ENCODE measurements at places on chromosomes 7 and 10.
A peak's percentile ranks its signal among the peaks of the same experiment; 100 is the strongest.

- DNase-seq: no peak
These were observed 236.2 kb downstream of the SKIDA1 start for GRCh38 chr10:21289271-21289670.

- peak; percentile 28 for DNase-seq
These were observed 30.2 kb upstream of the ERCC6 start for GRCh38 chr10:49569031-49569631.

GRCh38 chr10:48947690-48948469, 8.2 kb upstream of the LRRC18 start:
- no peak for DNase-seq

DNA sequence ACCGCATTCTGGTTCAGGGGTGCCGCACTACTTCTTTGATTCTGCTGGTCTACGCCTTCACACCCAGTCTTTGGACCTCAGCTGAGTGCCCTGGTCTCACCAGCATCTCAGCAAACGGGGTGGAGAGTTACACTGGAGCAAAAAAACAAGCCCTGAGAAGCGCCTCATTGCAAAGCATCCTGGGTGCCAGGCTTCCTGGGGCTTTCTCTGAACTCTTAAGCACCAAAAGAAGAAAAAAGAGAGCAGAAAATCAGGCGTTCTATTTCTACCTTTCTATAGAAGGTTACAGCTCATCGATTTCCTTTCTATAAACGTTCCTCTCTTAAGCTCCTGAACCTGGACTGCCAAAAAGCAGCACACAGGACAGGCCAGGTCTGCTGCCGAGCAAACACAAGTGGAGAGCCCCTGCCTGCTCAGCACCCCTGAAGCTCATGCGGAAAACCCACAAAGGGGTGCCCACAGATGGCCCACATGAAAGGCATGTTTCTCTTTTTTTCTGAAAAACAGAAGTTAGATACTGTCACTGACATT, 217.9 kb downstream of the SFMBT2 start:
- no peak for DNase-seq

- no peak for DNase-seq
These were observed 267.3 kb upstream of the NPVF start for GRCh38 chr7:25495342-25496250.

GRCh38 chr10:108443636-108444035, 1279.1 kb upstream of the SORCS1 start:
- no peak for DNase-seq

GRCh38 chr10:102233997-102234396, 7.3 kb downstream of the PITX3 start:
- DNase-seq: no peak

DNA sequence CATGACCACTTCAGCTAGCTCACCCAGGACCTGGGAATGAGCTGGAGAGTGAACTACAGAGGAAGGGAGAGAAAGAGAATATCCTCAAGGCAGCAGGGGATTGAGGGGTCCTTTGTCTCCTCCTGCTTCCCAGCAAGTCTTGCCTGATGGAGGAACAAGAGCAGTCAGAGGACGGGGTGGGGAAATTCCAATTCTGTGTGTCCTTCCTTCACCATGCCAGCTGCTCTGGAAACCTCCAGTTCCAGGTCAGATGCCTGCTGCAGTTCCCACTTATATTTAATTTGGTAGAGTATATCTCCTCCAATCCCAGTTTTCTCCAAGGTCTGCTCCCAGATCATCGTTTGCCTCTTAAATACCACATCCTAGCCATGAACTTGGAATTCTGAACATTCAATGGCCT, 21.4 kb upstream of the LEP start:
- DNase-seq: no peak

GRCh38 chr10:2839081-2839725, 228.1 kb upstream of the PFKP start:
- DNase-seq: no peak

- no peak for DNase-seq
These were observed 144.5 kb downstream of the FRMD4A start for GRCh38 chr10:14186245-14186644.

- DNase-seq: no peak
These were observed 93.0 kb downstream of the LYZL2 start for GRCh38 chr10:30536578-30536977.

DNA sequence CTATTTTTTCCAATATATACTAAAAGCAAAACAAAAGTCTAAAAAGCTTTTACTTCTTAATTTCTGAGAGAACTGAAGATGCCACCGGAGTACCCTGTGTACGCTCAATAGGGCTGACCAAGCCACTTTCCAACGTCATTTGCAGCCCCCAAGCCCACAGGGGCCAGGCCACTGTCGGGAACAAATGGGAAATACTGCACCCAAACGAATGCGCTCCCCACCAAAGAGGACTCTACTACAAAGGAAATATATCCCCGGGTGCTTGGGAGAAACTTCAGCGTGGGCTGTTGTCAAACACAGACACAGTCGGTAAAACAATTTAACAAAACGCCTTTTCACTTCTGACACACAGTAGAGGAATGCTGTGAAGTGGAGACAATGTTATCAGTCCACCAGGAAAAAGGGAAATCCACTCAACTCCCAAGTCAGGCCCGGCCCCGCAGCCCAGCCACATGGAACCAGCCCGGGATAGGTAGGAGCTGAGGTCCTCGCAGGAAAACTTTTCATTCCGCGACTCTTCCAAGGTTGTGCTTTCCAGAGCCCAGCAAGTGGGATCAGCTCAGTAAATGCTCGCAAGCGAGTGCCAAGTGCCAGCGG, 1.4 kb downstream of the PARD3 start:
- no peak for DNase-seq

DNA sequence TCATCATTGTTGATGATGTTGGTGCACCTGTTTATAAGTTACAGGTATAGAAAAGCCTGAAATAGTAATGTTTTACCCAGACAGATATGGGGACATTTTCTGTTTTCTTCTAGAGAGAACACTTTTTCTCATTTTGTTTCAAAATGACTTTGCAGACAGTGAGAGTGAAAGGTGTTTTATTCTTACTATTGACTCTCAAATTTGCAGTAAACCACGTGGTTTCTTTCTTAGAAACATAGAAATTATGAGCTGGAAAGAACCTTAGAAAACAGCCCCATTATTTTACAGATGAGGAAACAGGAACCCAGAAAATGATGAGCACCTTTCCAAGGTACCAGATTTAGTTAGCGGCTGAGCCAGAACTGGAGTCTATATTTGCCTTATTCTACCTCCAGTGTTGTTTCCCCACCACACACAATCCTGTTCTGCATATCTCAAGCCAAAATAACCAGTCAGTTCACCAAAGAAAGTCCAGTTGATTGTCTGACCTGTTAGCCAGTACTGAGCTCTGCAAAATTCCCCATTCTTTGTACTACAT, 138.9 kb upstream of the AHR start:
- DNase-seq: no peak

All from fibroblast of the conjunctiva (primary cell).